ENCODE measurements at places on chromosomes 5 and 9.

DNA sequence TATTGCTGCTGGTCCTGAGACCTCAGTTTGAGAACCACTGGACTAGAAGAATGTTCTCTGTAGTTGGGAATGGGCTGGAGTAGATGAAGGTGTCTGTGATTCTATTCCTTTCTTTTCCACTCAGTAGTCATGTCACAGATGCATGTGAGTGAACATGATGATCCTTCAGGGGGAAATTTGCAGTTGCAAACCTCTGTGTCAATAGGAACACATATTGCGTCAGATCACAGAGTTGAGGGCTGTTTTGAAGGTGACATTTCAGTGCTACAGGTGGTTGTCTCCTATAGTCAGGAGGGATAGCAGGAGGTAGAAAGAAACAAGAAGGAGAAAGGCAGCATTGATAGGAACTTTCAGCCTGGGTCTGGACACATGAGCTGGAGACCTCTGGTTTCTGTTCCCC is 239.3 kb downstream of the ARHGEF28 start:
- no peak for DNase-seq

DNA sequence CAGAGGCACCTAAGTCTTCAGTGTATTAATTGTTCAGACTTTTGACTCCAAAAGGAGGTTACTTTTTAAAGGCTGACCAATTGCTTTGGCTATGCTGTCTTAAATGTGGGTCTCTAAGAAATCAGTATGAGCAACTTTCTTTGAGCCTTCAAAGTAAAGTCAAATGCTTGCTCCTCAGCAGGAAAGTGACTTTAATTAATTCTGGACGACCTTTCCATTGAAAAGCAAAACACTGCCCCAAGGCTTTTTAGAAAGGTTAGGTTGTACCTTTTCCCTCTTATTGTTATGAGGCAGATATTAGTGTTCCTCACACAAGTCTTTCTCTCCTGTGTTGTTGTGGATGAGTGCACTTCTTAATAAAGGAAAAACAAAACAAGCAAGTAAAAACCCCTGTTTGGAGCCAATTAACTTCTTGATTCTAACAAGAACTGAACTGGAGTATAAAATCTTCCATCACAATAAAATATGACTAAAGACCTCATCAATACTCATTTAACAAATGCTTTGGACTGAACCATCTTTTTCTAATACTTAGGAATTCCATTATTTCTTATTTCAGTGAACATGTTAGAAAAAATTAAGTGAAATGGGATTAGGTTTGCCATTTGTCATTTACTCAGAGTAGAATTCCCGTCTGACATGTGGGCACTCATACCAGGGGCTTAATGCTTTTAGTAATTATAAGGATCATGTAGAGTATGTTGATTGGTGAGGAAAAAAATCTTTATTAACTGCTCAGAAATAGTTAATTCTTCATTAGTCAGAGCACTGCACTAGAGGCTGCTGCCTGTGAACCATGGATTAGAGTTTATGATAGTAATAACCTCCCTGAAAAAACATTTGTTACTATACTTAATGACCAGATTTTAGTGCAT is 159.1 kb upstream of the ZNF608 start:
- DNase-seq: no peak

- no peak for DNase-seq
Observed at GRCh38 chr5:108212775-108213346, 169.0 kb downstream of the FBXL17 start.

DNA sequence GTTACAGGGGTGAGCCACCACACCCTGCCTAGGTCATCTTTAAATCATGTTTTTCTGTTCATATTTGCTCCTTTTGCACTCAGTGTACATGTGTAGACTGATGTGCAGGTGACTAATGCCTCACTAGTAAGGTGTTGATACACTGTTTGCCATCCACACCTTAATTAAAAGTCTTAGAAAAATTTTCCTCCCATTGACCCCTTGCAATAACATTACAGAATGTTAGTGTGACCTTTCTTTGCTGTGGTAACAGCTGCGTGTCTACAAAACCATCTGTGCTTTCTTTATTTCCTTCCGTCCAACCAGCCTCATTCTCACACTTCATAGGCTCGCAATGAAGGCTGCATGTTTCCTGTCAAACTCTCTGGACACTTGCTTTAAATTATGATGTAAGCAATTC is 6.6 kb upstream of the CEMIP2 start:
- no peak for DNase-seq

DNA sequence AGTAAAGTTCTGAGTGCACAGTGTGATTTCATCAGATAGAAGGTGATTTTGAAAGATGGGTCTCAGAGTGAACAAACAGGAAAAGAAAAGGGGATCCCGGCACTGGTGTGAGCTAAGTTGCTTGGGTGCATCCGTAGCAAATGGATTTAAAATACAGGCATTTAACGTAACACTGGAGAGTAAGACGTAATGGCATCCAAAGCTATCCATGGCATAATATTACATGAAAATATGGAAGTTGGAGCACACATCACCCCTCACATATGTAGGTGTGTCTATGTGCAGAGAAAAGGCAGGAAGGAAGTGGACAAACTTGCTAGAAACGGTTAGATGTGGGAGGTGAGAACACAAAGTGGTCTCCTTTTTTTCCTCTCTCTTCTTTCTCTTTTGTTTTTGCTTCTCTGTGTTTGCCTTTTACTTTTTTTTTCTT is 38.2 kb upstream of the SEMA4D start:
- DNase-seq: no peak

DNA sequence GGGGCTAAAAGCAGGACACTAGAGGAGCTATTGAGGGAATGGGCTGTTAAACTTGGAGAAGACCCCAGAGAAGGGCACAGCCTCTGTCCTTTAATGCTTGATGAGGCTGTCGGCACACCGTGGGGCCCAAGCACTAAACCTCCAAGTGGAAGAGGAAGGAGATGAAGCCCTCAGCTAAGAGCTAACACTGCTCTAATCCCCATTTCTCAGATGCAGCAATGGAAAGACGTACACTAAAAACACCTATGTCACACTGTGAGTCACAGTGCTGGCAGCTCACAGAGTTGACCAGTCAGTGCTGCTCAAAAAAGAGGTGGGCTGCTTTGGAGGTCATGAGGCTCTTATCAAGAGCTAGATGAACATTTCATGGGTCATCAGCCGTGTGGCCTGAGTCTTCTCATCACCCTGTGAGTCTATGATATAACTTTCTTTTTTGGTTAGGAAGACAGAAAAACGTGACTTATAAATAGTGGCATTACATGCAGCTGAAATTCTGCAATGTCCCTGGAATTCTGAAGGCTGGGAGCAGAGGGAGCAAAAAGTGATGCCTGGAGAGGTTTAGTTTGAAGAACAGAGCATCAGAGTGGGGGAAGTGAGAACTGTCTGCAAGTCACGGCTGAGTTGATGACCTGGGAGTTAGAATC is 21.5 kb downstream of the TNFSF8 start:
- no peak for DNase-seq

DNA sequence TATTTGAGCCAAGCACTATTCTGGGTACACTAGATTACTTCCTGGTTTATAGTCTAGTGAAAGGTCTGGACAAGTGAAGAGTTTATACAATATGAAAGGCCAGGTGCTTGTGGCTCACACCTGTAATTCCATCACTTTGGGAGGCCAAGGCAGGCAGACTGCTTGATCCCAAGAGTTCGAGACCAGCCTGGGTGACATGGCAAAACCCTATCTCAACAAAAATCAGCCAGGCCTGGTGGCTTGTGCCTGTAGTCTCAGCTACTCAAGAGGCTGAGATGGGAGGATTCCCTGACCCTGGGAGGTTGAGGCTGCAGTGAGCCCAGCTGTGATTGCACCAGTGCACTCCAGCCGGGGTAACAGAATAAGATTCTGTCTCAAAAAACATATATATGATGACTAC is 9.5 kb upstream of the TXNDC15 start:
- DNase-seq: no peak

DNA sequence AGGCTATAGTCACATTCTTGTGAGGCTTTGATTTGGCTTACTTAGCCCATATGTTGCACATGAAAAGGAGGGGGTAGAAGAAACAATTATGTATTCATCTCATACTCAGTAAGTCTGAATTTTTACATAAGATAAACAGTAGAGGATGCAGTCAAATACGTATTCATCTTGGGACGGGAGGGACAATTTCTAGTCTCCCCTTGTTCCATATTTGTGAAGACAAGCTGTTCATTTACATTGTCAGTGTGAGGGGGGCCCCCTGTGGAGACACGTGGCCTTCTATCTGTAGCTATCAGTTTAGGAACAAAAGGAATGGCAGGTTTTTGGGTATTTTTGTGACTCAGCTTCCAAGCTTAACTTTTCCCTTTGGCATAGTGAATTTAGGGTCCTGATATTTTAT is 49.2 kb upstream of the PPP1R2B start:
- DNase-seq: no peak

DNA sequence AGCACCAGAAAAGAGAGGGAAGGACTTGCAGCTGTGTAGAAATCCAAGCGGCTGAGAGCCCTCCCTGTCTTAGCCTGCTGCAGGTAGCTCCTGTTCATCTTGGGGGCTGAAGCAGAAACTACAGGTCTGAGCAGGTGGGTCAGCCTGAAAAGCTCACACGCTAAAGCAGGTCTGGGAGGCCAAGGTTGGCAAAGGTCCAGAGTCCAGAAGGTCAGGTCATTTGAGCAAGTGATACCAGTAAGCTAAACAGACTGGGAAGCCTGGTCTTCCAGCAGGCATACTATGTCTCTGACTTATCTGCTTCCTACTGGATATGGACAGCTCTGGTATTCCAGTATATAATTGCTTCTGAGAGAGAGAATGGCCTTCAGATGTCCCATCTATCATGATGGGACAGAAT is 26.2 kb downstream of the PTCD2 start:
- no peak for DNase-seq

GRCh38 chr9:109730228-109730627 is 49.8 kb upstream of the PALM2AKAP2 start:
- no peak for DNase-seq

DNA sequence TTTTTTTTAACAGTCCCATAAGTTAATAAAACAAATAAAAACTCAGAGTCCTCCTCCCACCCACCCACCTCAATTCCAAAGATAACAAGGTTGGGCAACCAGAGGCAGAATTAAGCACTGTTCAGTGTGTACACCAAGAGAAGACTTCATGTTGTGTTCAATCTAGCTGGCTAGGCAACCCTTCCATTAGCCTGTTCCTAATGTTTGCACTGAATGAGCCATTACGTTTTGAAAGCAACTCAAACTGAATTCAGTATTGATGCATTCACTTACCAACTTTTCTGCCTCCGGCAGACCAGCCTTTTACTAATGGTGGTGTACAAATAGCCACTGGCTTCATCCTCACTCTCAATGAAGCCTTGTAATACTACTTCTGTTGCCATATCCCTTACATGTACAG is 47.5 kb downstream of the PBX3 start:
- DNase-seq: no peak

- no peak for DNase-seq
Observed at GRCh38 chr9:106727969-106728368, 135.0 kb upstream of the ZNF462 start.

DNA sequence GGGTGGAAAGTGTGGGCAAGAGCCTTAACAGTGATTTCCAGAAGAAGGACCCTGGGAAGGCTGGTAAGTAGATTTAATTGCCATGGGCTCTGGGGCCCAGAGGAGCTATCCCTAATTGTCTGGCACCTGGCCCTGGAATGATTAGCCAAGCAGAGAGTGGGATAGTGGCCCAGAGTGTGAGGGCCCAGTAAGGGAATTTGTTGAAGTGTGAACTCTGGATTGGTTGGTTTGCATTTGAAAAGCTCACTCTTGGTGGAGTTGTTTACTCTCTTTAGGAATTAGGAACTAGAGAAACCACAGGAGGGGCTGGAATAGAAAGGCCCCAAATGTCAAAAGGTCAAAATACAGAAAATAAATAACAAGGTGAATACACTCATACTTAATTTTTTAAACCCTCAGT is 207.1 kb downstream of the GABRG2 start:
- DNase-seq: no peak

DNA sequence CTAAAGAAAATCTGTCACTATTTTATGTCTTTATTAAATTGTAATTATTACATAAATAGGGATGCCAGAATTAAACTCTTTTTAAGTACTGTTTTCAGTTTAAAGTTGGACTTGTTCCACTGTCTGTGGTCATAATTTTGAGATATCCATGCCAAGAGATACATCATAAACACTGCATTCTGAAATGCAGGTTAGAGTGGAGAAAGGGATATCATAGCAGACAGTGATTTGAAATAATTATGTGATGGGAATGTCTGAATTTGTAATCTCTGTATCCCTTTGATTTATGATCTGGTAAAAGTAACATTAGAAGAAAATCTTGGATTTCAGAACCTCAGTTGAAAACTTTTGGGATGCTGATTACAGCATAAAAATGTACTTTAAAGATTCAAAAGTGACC is 222.1 kb downstream of the GOLPH3 start:
- no peak for DNase-seq

GRCh38 chr5:135402031-135402430 is 3.0 kb upstream of the MACROH2A1 start:
- DNase-seq: no peak

DNA sequence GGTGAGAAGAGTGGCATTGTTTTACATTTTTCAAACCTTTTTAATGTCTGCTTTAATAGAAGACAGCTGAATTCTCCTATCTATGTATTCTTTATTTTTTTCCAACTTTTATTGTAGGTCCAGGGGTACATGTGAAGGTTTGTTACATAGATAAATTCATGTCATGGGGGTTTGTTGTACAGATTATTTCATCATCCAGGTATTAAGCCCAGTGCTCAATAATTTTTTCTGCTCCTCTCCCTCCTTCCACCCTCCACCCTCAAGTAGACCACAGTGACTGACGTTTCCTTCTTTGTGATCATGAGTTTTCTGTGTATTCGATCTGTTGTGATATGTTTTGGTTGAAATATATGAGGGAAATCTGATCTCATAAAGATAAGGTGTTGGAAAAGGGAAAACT is 1.7 kb upstream of the SREK1 start:
- no peak for DNase-seq

GRCh38 chr5:102701748-102702147 is 53.4 kb upstream of the PAM start:
- DNase-seq: no peak

DNA sequence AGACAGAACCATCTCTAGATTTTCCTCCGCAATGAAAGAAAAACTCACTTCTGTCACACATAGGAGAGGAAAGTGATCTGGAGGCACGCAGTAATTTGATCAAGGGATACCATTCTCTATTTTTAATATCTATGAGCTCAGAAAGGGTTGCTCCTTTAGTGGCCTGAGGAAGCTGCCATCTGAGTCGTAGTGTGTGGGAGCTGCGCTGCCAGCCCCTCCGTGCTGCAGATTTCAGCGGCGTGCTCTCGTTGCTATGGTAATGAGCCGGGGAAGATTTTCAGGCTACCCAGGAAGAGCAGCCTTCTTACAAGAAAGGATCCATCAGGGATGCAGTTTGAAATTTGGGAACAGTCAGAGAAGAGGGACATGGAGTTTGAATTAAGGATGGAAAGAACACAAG is 17.1 kb upstream of the GOLM1 start:
- DNase-seq: no peak

DNA sequence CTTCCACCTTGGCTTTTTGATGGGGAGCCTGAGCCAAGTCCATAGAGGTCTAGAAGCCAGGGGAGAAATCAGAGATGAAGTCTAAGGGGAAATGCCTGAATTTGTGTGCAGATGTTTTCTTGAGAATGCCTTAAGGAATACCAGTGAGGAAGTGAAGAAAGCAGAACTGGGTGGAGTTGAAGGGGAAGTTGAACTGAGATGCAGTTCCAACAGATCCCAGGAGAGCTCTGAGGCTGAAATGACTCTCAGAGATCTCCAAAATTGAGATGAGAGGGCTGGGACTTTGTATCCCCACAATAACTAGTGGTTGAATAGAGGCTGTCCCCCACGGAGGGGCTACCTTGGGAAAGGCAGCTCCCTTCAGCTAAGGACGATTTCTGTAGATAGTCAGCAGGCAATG is 197.1 kb downstream of the ZNF462 start:
- DNase-seq: no peak
